ENCODE measurements at places on chromosomes 2 and 18. TPM values are rescaled to one million over a fixed set of nuclear protein-coding genes. Genes with fewer than 3 reads are reported as not detected.

GRCh38 chr2:156006721-156007618 lies 325.6 kb downstream of the NR4A2 start:
- no peak for DNase-seq

GRCh38 chr18:62085756-62086155 lies 101.1 kb downstream of the PIGN start:
- no peak for DNase-seq

GRCh38 chr2:100629309-100629708 lies 66.5 kb downstream of the PDCL3 start:
- DNase-seq: no peak

DNA sequence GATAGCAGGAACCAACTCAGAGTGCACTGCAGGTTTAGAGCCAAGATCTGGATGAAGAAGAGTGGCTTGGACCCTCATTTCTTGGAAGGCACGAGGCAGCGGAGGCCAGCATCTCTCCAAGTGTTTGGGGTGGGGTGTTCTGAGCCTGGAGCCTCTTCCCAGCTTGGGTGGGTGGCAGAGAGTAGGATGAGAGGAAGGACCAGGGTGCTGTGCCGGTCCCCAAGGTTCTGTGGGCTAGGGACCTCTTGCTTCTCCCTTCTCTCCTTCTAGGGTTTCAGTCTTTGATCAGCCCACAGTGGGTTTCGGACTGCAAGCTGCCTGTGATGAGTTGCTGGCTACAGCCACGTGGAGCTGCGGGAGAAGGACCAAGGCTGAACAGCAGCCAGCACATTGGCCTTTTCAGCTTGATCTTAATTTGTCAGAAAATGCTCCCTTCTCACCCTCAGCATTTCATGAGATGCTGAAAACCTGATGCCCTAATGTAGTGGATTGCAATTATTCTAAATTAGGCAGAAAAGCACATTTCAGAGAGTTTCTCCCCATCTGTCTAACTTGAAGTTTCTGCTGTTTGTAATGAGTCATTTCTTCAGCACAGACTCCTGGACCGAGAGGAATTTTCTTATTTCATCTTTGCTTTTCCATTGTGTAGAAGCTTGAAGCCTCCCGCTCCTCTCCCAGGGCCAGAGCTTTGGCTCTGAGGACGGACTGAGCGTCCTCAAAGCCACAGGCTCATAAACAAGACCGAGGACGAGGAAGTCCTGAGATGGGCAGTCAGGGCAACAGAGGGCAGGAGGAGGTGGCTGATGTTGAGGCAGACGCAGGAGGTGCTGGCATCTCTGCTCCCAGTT lies 99.1 kb upstream of the HDAC4 start:
- no peak for DNase-seq

GRCh38 chr2:108407864-108408729 lies 30.3 kb downstream of the SULT1C4 start:
- no peak for DNase-seq

DNA sequence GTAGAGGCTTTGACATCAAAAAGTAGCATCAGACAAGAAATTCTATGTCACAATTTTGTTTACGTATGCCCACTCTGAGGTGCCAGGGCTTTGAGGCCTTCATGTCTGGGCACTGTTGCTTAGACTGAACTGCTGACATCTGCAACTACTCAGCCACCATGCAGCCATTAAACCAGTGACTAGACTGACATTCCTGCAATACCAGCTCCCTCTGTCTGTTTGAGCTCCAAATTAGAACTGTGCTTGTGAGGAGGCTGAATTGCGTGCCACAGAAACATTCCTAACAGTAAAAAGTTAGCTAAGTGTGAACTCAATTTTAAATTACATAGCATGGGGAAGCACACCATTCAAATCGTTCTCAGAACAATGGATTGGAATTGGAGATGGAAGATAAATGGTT lies 163.2 kb downstream of the INSIG2 start:
- peak; percentile 77 for DNase-seq

GRCh38 chr2:67596871-67597270 lies 199.7 kb downstream of the ETAA1 start:
- DNase-seq: no peak

Gene CHRNA1
- total RNA-seq: 7.5 TPM

DNA sequence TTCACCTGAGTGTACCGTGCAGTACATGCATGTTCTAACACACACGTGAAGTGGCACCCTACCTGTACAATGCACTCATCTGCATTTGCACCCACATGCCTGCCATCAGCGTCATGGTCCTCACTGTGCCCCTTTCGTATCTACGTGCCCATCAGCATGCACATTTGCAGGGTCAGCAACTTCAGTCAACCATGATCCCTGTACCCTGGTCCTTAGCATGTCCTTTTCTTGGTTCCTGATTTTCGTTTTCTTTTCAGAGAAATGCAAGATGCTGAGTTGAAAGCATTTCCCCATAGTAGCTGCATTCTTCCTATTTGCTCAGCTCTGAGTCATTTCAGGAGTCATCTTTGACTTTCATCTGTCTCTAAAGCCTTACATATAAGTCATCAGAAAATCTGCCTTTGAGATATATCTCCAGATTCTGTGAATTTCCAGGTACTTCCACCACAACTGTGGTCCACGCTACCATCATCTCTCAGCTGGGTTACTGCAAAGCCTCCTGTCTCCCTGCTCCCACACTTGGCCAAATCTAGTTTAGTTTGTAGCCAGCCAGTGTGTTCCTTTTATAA lies 14.7 kb upstream of the PUM2 start:
- peak; percentile 53 for DNase-seq

Gene NAGK
- total RNA-seq: 97.0 TPM

DNA sequence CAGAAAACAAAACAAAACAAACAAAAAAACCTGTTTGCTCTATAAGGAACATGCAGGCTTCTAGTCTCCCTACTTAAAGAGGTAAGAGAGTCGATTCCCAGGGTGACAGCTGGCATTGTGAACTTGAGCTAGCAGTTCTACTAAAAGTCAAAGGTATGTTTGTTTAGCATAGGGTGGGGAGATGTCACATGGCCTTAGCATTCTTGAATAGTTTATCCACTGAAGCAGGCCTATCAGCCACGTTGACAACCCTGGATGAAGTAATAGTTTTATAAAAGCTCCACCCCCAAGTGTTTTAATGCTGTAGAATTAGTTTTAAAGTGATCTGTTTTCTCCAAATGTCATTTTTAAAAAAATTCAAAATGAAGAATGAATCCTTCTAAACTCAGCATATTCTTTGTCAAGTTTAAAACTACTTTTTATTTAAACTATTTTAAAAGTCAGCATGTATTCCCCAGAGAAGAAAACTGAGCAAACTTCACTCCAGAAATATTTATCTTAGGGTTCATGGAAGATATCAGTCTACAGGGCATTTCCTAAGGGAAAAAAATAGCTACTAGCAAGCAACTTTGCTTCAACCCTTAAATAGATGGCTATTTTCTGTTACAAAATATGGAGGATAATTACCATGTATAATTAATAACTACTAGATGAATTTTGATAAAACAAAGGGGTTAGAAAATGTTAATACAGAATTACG lies 1.7 kb downstream of the MYOM1 start:
- no peak for DNase-seq

DNA sequence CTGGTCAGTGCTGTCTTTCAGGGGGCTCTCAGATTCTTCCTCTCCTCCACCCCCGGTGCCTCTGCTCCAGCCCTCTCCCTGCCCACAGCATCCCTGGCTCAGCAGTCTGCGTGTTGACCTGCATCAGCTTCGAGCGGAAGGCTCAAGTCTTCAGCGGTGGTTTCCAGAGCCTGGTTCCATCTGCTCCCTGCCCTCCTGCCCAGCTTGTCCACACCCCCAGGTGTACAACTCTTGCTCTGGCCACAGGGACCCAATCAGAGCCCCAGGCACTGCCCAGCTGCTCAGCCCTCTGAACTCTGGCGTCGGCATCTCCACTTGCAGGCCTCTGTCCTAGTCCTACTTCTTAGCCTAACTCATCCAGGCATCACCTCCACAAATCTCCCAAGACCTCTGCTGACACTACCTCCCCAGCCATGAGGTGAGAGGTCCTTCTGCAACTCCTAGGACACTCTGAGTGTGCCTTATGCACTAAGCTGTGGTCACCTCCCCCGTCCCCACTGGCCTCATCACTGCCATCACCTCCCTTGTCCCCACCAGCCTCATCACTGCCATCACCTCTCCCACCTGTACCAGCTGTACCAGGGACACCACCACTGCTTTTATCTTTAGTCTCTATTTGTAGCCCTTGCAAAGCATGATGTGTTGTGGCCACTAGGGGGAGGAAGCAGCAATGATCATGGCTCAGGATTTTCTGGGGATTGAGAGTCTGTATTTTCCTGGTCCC lies 60.9 kb downstream of the EDAR start:
- DNase-seq: peak; percentile 54

- DNase-seq: peak; percentile 20
These were observed 156.7 kb downstream of the KLHL29 start for GRCh38 chr2:23541503-23542229.

DNA sequence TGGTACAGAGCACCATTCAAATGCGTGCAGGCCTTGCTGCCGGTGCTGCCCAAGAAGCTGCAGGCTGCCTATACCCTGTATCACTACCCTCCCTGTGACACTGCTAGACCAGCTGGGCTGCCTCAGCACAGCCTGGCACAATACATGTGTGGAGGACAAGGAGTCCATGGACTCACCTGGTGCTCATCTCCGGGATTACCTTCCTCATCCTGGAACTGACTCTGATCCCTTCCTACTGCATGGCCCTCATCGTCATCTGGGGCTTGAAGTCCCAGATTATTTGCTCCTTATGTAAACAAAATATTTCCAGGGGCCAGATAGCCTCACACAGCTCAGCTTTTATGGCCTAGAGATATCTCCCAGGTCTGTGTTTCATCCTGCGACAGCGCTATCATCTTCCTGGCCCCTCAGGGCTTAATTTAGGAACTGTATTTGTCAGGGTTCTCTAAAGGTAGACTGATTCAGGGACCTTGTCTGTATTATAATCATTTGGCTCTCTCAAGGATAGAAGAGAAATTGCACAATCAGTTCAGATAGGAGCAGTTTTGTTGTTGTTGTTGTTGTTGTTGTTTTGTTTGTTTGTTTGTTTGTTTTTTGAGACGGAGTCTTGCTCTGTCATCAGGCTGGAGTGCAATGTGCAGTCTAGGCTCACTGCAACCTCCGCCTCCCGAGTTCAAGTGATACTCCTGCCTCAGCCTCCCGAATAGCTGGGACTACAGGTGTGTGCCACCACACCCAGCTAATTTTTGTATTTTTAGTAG lies 42.9 kb downstream of the WDR75 start:
- no peak for DNase-seq

Gene PPP1R1C
- 4.2 TPM for total RNA-seq

DNA sequence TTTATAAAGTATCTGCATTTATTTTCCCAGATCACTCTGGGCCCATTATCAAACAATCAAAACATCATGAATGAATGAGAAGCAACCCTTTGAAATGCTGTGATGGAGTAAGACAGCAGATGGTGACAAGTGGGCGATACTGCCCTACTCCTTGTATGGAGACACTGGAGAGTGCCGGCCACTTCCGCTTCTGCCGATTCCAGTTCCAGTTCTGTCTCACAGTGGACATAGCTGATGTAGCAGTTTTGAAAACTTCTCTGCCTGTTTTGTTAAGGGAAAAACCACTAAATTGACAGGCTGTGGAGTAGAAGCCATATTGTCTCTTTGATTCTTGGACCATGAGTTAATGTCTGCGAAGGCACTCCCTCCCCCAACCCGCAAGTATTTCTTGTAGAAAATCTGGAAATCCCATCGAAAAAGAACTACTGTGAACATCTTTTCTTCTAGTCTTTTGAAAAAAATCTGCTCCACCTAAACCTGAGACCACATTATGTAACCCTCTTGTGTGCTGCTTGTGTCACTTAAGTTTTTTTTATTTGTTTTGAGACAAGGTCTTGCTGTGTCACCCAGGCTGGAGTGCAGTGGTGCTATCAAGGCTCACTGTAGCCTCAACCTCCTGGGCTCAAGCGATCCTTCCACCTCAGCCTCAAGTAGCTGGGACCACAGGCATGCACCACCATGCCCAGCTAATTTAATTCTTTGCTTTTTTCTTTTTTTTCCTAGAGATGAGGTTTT lies 133.5 kb downstream of the TANC1 start:
- DNase-seq: peak; percentile 62

- DNase-seq: peak; percentile 57
These were observed 375.7 kb downstream of the EIPR1 start for GRCh38 chr2:3001615-3002560.

DNA sequence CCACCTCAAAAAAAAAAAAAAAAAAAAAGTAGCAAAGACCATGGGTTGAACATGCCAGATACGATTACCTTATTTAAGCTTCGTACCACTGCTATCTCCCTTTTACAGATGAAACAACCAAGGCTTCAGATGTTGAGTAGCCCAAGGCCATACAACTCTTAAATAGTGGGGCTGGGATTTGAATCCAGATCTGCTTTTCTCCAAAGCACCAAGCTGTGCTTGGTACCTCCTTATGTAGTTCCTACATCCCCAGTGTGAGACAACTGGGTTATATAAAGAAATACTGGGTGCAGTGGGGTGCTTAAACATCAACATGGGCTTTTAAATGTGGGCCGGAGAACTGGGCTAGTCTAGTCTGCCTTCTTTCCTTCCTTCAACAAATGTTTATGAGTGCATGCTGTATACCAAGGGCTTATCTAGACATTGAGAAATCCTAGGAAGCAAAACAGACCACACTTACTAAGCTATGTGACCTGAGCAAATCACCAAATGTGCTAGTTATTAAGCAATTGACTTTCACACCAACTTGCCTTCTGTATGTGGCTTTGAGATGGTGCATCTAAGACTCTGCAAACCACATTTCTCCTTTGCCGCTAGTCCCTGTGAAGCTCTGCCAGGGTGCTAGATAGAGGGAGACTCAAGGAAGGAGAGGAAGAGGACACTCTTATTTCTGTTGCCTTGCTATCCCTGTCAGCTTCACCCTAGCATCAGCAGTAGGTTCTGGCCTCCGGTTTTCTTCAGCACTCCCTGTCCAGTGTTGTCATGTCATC lies 206.8 kb upstream of the FBXO11 start:
- DNase-seq: peak; percentile 14

DNA sequence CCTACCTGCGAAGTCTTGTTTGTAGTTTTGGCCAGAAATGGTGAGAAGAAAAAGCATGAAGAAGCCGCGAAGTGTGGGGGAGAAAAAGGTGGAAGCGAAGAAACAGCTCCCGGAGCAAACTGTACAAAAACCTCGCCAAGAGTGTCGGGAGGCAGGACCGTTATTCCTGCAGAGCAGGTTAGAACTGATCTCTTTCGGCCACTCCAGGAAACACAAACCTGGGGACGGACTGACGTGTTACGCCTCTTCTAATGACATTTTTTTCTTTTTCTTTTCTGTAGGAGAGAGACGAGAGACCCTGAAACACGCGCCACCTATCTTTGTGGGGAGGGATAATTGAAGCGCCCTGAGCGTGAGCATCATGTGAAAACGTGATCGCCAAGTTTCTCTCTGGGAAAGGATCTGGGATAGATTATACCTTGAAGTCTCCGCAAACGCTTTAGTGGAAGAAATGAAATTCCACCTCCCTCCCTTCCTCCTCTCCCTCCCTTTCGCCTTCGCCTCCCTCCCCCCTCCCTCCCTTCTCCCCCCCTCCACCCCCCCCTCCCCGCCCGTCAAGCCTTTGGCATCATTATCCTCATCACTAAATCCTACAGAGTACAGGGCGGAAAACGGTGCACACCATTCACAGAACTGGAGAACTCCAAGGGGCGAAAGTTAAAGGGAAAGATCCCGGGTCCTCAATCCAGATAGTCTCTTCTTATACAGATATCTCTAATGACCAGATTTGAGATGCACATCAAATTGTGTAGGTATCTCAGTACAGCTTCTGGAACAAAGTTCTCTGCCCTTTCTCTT lies at the start of gene ZEB2:
TSS of gene ZEB2 (minus strand) at position 186 of the 798 bp plus-strand sequence. CDS start 2,769 bp downstream, outside the sequence.
- DNase-seq: peak; percentile 91

Gene CDH20
- not detected for total RNA-seq

- DNase-seq: no peak
These were observed 134.4 kb downstream of the ACTR3 start for GRCh38 chr2:114024326-114024725.

- peak; percentile 26 for DNase-seq
These were observed 90.1 kb upstream of the TGFA start for GRCh38 chr2:70643715-70644114.

All from RPMI7951 (cell line).